Lower lobe of right lung (tissue), 2 donors: ENCODE measurements at places on chromosomes 11 and 22. TPM values are rescaled to one million over a fixed set of nuclear protein-coding genes. Genes with fewer than 3 reads are reported as not detected.

Gene NOX4
- 4.3 TPM for total RNA-seq

Gene CDC45
- total RNA-seq = 1.4 TPM

Gene OLFML1
- 23.2 TPM for total RNA-seq

GRCh38 chr11:68303083-68303482, 9.3 kb upstream of the LRP5 start:
- no peak for DNase-seq

DNA sequence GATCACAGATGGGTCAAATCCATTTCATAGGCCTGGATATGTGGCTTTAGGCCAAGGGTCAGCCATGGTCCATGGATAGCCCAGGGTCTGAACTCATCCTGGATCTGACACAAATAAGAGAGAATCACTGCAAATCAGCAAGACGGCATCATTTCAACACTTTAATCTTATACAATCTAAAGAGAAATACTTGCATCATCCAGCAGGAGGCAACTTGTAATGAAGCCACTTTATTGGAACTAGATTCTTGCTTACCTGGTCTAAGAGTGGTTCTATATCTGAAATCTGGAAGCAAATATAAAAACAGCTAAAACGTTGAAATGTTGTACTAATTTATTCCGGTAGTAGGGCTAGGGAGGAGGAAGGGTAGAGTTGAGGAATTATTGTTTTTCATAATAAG, 870.1 kb downstream of the JRKL start:
- DNase-seq = no peak

Gene LMO2
- total RNA-seq = 56.4 TPM

DNA sequence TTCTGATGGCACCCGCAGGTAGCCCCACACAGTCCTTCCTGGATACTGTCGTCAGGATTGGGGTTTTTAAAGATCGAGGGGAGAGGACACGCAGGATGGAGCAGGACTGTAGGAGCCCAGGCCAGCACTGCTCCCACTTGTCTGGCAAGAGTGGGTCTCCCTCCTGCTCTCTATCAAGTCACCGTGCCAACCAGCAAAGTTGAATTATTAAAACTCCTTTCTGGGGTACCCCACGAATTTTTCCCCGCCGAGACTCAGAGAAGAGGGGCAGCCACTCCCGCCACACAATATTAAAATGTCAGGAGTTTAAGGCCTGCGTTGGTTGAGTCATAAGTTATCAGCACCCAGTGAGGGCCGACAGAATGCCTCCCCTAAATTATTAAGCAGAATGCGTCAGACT, 10.1 kb downstream of the LMO1 start:
- peak; percentile 6 for DNase-seq

DNA sequence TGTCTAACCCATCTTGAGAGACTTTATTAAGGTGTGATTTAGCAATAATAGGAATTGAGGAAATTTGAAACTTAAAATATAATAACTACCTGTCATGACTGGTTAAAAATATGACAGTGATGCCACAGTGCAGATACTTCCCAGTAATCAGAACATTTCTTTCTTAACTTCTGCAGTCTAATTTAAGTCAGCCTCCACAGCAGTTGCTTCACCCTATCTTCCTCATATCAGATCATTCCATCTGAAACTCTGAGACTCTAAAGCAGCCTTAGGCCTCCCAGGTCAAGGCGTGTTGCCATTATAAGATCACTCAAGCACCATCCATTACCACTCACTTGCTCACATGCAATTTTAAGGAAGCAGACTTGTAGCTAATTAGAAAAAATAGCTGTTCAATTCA, 302.2 kb downstream of the AASDHPPT start:
- DNase-seq = no peak

DNA sequence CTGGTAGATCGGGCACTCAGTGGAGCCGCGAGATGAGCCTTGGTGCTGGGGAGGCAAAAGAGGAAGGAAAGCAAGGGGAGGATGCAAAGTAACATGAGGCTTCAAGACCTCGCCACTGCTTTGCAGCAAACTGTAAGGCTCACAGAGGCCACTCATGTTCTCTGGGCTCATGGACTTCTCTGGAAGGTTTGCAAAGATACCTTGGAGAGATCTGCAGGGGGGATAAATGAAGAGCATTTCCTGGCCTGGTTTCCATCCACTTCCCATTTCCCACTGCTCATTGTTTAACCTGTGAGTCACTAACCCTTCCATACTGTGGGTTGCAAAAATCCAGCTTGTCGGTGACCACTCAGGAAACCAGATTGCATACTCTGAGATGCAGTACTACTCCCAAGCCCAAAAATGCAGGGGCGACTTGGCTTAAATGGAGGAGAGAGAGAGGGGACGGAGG, 38.5 kb downstream of the OSBP2 start:
- no peak for DNase-seq

- DNase-seq = no peak
Observed at GRCh38 chr22:43441216-43441615, 29.4 kb downstream of the MPPED1 start.

DNA sequence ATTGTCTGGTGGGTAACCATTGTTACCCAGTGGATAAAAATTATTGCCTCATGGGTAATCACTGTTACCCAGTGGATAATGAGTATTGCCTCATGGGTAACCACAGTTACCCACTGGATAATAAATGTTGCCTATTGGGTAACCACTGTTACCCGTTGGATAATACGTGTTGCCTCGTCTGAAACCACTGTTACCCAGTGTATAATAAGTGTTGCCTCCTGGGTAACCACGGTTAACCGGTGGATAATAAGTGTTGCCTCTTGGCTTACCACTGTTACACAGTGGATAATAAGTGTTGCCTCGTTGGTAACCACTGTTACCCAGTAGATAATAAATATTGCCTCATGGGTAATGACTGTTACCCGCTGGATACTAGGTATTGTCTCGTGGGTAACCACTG, 20.9 kb upstream of the NXPE4 start:
- DNase-seq = no peak

DNA sequence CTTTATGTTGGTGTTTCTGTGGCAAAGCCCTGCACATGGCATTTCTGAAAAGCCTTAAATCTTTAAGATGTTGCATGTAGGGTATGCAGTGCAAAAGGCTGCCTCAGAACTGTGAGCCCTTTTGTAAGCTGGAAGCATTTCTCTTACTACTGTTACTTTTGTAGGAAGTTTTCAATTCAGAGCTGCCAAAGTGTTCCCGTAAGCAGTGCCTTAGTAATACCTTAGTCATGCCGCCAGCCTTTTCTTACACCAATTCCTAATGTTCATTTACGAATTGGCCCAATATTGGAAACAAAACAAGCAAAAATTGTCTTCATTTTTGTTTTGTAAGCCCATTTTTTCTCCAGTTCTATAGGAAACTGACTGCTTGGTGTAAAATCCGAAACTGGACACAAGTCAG, 67.4 kb upstream of the RASSF10 start:
- no peak for DNase-seq

DNA sequence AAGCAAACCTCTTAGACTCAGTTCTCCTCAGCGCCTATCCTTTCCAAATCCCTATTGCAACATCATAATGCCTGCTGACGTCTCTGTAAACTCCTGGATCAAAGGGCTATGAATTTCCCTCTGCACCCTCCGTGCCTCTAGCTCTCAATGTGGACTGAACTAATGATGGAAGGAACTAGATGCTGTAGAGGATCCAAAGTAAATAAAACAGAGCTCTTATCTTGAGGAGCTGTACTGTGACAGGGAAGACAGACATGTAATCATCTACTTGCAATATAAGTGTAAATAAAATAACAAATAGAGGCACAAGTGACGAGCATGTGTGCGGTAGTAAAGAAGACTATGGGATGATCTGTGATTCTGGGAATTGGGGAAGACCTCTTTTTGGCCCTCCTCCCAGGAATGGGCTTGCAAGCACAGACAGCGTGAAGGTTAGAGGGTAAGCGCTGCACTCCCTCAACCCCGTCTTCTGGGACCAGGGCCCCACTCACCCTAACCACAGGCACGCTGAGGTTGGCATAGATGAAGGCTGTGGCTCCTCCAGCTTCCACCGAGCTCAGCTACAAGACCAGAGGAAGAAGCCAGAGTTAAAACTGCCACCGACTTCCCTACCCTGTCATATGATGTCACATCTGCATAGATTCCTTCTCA, 42.2 kb downstream of the P4HA3 start:
- DNase-seq = no peak

- no peak for DNase-seq
Observed at GRCh38 chr11:15985127-15985859, 371.1 kb downstream of the SOX6 start.

- DNase-seq = no peak
Observed at GRCh38 chr11:27039873-27040272, 742 bp upstream of the BBOX1 start.

DNA sequence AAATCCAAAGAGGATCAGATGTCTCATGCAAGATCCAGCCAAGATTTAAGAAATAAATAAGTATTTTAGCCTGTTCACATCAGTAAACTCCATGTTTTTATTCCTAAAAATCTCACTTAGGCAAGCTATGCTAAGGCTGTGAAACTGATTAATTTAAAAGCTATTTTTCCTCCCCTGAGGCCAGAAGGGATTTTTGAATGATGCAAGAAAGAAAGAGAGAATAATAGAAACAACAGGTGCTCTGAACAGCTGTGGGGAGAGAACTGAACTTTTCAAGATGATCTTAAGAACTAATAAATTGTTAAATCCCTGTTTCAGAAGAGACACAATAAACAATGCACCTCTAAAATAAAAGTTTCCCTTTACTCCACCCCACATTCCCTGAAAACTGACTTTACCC, 241.6 kb downstream of the DLG2 start:
- DNase-seq = no peak

GRCh38 chr22:50508897-50509296, 873 bp downstream of the NCAPH2 start:
- DNase-seq = no peak

GRCh38 chr11:42244376-42244775, 784.9 kb upstream of the LRRC4C start:
- DNase-seq = no peak

GRCh38 chr11:35623621-35624168, 5.4 kb downstream of the FJX1 start:
- no peak for DNase-seq

DNA sequence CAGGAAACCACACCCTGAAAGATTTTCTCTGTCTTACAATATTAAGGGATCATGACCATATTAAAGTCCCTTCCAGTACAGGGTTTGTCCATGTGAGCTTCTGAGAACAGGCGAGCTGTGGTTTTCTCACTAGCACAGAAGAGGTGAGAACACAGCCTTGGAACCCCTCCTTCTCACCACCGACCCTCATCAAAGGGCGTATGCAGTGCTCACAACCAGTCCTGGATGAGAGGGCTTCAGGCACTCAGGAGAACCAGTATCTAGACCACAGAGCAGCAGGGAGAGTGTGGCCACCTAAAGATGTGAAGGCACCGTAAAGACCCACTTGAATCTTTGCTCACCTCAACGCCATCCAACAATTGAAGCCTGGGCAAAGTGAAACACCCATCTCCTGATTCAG, 397.0 kb downstream of the ETS1 start:
- DNase-seq = no peak

Gene CTSW
- 20.6 TPM for total RNA-seq

Gene C11orf87
- total RNA-seq = 0.09 TPM
